BE2C (cell line): ENCODE measurements at places on chromosomes 2 and 18.

DNA sequence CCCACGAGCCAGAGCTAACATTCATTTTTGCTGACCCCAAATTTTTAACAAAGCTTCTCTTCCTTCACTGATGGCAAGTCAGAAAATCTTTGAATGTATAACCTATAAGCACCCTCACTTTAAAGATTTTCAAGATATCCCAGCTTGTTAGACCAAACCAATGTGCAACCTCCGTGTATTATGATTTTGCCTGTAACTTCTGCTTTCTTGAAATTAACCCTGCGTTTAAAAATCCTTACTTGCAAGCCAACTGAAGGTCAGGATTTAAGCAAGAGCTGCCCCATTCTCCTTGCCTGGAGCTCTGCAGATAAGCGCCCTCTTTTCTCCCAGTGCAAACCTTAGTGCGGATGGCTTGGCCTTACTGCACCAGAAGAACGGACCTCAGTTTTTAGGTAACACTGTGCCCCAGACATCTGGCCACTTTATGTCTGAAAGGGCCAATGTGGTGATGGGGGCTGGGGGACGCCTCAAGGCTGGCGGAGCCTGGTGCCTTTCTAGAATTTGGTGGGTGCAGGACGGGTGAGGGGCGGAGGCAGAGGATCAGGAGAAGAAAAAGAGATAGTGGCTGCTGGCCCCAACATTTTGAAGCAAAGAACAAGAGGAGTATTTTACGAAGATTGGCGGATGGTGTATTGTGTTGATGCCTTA lies 805 bp upstream of the TNFRSF11A start:
- no peak for DNase-seq

DNA sequence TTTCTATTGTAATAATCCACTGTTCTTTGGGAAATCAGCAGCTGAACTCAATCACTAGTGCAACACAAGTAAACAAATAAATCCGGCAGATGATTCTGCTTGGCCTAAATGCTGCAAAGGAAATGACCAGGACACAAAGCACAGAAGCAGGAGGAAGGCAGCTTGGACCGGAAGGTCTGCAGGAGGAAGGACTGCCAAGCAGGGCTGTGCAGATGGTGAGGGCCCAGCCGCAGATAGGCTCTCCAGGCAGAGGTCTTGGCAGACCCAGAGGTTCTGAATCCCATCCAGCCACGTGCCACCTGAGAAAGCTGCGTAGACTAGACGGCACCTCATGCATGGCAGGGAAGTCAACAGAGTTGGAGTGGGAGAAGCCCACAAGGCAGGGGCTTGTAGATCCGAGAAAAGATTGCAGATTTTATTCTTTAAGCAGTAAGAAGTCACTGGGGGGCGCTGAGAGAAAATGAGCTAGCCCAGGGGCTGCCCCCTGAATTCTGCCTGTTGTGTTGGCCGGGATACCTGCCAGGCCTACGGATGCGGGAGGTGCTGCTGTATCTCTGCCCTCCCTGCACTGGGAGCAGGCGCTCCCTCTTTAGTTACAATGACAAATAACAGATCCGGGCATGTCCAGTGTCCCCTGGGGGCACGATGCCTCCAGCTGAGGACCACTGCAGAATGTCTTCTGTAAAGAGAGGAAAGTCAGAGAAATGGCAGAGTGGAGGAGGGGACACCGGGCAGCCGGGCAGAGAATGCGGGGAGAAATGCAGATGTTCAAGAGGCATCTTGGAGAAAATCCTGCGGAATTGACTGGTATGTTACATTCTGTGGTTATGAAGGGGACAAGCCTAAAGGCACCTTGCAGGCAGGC lies 153.5 kb downstream of the PXDN start:
- peak; percentile 51 for DNase-seq

- DNase-seq, result no peak
Observed at GRCh38 chr2:144523596-144524117, 3.7 kb upstream of the ZEB2 start.

GRCh38 chr2:83106853-83107252 lies 1352.2 kb downstream of the SUCLG1 start:
- DNase-seq, result no peak

DNA sequence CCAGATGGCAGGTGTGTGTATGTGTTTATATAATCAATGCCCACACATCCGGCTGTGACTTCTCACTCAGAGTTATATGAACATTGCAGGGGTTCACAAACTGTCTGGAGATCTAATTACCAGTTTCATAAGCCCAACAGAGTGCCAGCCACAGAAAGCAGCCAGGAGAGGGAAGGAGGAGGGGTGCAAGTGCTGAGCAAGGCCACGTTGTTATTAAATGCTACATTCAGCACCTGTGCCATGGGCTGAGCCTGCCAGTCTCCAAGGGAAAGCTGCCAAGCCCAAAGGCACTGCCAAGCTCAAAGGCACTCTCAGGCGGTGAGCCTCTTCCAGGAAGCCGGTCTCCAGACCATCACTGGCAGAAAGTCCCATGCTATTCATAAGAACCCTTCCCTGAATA lies 17.4 kb downstream of the XDH start:
- DNase-seq, result no peak

GRCh38 chr2:191245046-191245868 lies at the start of gene MYO1B:
TSS of gene MYO1B (plus strand) at chr2:191245404. CDS start at chr2:191276896, 31,492 bp downstream.
- DNase-seq, result peak; percentile 96
